ENCODE measurements at places on chromosomes 11 and 22.

DNA sequence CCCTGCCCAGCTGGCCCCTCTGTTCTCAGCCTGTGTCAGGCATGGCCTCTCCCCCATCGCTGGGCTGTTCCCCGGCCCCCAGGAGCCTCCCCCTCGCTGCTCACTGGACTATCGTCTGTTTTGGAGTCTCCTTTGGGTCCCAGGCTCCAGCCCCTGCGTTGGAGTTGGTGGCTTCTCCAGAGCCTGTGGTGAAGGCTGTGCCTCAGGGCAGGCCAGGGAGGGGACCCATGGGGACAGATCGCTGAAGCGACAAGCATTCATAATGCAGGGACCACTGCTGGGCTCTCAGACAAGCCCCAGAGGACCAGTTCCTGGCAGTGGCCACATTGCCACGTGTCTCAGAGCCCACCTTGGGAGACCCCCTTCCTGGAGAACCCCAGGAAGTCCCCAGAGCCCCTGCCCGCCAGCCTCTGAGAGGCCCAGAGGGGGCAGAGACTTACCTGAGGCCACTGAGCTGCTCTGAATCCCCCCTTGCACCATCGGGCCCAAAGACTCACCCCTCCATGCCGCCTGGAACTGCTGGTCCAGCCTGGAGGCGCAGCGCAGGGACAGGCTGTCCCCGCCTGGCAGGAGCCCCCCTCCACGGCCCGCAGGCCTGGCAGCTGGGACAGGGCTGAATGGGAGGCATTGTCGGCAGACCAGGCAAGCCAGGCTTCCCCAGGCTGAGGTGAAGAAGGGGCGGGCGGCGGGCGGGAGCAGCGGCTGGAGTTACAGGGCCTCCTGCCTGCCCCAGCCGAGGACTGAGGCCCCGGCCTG is at the start of gene CHADL:
Gene CHADL (minus strand): TSS at position 555 of the 756 bp plus-strand sequence. CDS start 50 bp downstream, at position 505.
- DNase-seq: no peak

DNA sequence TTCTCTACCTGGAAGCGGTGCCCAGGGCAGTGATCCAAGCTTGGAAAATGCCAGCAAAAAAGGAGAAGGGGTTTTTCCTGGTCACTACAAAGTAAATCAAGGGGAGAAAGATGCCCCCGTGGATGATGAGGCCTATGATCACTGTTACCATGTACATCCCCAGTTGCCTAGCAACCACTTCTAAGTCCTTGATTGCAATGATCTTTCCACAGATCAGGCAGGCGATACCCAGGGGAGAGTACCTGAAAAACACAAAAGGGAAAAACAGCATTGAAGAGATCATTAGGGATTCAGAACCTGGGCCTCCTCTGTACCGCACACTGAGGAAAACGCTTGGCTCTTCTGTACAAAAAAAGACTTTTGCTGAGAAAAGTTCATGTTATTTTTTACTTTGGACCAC is 127.1 kb downstream of the SLC1A2 start:
- no peak for DNase-seq

DNA sequence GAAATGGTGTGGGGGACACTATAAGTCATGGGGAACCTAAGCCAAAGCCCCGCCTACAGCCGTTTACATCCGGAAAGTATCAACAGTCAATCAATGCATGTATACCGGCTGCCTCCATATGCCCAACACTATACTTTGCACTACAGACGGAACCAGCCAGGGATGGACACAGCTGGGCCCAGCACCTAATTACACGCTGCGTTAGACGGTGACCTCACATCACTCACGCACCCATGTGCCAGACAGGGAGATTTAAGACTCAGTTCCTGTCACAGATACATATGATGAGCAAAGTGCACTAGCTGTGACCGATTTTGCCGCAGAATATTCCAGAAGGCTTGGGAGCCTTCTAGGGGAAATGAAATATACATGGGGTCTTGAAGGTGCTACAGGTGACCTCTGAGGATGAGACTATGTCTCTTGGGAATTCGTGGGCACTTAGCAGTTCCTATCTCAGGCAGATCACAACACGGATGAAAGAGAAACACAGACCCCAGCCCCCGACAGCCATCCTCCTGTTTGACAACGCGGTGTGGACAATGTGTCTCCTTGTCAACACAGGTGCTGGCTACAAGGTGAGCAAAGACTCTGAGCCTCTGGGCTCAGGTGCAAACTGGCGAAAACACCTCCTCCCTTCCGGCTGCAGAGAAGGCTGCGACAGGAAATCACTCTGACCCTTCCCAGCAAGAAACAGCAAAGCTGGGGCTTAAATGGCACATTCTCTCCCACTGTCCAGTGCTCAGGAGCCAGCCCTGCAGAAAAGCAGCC is 8.0 kb downstream of the AHNAK start:
- DNase-seq: no peak

GRCh38 chr11:27621405-27622161 is 78.7 kb downstream of the BDNF start:
- no peak for DNase-seq

DNA sequence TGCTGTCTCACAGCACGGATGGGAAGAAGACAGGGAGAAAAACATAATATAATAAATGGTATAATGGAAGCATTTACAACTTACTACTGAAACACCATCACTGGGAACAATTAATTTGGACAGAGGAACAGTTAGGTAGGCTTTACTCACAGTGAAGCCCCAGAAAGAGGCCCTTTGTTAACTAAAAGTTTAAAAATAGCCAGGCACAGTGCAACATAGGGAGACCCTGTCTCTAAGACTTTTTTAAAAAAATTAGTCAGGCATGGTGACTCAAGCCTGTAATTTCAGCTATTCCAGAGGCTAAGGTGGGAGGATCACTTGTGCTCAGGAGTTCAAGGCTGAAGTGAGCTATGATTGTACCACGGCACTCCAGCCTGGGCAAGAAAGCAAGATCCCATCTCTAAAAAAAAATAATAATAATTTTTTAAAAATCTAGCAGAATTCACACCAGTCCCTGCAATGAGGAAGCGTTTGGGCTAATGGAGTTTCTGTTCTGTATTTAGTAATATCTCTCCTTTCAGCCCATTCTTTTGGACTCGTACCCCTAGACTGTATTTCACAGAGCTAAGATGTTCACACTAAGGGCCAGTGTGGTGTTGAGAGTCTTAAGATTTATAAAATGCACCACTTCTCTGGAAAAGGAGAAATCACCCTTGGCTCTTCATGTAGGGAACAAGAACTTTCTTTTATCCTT is 275.5 kb downstream of the SOX6 start:
- no peak for DNase-seq

DNA sequence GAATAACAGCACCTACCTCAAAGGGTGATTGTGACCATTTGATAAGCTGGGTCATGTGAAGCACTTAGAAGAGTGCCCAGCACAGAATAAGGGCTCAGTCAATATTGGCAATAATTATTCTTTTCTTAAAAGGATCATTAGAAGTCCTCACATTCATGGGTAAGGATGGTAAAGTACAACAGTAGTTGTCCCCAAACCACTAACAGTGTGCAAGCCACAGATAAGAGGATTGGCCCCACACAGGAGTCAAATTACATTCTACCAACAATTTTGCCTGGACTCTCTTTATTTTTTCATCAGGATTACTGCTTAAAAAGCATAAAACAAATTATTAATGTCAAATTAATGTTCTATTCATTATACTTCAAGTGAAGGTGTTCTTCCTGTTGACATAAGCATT is 271.5 kb upstream of the PDGFD start:
- DNase-seq: no peak

- DNase-seq: no peak
Observed at GRCh38 chr11:44834846-44835245, 108.1 kb downstream of the TSPAN18 start.

GRCh38 chr11:128802358-128802981 is 64.6 kb downstream of the KCNJ1 start:
- peak; percentile 25 for DNase-seq

DNA sequence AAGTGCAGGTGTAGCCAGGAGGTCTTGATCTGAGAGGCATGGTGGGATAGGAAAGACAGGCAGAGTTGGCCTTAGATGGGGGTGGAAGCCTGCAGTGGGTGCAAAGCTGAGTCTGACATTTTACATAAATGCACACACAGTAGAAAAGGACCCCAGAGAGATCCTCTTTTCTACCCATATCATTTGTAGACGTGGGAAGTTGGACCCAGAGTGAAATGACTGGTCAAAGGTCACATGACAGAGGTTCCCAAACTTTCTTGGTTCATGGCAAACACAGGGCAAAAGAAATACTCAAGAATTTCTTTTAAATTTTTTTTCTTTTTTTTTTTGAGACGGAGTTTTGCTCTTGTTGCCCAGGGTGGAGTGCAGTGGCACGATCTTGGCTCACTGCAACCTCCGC is 6.2 kb upstream of the FOXRED2 start:
- DNase-seq: no peak

DNA sequence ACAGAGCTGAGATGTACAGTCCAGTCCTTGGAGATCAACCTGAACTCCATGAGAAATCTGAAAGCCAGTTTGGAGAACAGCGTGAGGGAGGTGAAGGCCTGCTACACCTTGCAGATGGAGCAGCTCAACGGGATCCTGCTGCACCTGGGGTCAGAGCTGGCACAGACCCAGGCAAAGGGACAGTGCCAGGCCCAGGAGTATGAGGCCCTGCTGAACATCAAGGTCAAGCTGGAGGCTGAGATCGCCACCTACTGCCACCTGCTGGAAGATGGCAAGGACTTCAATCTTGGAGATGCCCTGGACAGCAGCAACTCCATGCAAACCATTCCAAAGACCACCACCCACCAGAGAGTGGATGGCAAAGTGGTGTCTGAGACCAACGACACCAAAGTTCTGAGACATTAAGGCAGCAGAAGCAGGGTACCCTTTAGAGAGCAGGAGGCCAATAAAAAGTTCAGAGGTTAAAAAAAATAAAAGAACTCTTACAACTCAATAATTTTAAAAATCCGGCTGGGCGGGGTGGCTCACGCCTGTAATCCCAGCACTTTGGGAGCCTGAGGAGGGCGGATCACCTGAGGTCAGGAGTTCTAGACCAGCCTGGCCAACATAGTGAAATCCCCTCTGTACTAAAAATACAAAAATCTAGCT is 69.9 kb upstream of the RTL6 start:
- peak; percentile 40 for DNase-seq

DNA sequence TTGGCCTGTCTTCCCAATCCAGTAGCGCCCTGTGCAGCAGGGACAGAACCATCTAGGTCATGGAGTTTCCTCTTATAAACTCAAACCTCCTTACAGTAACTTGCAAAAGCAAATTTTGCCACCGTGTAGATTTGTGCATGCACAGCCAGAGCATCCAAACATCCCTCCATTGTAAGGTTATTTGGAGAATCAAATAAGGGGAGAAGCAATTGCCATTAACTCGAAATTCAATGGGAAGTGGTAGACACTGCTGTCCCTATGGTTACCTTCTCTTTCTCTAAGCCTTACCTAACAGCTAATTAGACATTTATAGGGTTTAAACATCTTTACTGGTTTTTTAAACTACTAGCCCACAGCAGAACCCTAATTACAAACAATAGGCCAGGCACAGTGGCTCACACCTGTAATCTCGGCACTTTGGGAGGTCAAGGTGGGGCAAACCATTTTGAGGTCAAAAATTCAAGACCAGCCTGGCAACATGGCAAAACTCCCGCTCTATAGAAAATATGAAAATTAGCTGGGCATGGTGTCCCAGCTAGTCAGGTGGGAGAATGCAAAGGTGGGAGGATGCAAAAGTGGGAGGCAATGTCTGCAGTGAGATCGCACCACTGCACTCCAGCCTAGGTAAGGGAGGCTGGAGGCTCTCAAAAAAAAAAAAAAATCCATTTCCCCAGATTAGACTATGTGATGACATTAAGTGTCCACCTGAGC is 6.6 kb downstream of the HSPA8 start:
- peak; percentile 26 for DNase-seq

- no peak for DNase-seq
Observed at GRCh38 chr11:108197351-108197750, 25.1 kb downstream of the NPAT start.

GRCh38 chr11:44506375-44507016 is 59.0 kb upstream of the CD82 start:
- peak; percentile 59 for DNase-seq

- no peak for DNase-seq
Observed at GRCh38 chr22:38071421-38072321, 12.3 kb downstream of the SLC16A8 start.
